ENCODE measurements at places on chromosomes 12 and 14.

DNA sequence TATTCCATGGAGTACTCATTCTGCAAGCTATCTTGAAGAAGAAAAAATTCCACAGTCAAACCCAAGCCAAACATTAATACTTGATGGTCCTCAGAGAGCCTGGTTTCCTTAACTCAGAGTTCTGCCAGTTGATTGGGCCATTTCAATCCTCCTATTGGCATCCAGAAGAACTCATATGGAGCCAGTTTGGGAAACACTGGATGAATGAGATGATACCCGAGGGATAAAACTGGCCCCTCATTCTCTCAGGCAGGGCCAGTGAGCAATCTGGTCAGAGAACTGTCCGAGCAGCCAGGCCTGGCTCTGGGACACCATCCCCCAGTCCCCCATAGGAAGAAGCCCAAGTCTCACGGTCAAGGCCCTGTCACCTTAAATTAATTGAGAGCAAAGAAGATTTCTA is 48.8 kb downstream of the NUAK1 start:
- DNase-seq = no peak

- no peak for DNase-seq
Observed at GRCh38 chr12:12810553-12811021, 2.6 kb upstream of the DDX47 start.

GRCh38 chr12:120940799-120941198 is 36.6 kb upstream of the SPPL3 start:
- DNase-seq = no peak

GRCh38 chr12:57461276-57461916 is 1.8 kb downstream of the GLI1 start:
- DNase-seq = no peak

DNA sequence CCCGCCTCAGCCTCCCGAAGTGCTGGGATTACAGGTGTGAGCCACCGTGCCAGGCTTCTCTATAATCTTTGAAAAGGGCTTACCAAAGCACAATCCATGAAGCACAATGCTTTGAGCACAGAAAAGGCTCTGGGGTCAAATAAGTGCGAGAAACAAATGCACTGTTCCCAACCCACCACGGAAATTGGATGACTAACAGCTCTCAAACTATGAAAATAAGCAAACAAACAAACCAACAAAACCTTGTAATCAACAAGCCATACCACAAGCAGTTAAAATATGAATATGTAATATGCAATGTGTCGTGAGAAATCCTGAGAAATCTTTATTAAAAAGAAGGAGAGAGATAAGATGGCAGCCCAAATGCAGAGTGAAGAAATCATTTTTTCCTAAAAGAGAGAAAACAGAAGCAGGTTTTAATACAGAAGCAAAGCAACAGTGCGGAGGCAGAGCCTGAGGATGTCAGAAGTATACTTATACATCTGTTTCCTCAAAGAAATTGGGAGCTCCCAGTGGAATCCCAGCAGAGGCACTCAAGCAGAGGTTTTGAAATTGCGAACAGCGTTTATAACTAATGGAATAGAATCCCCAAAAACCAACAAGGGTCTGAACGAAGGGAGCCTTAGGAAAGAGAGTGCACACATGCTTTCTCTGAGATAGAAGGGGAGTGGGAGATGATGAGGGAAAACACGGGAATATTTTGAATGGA is 17.1 kb downstream of the SMCO2 start:
- no peak for DNase-seq

DNA sequence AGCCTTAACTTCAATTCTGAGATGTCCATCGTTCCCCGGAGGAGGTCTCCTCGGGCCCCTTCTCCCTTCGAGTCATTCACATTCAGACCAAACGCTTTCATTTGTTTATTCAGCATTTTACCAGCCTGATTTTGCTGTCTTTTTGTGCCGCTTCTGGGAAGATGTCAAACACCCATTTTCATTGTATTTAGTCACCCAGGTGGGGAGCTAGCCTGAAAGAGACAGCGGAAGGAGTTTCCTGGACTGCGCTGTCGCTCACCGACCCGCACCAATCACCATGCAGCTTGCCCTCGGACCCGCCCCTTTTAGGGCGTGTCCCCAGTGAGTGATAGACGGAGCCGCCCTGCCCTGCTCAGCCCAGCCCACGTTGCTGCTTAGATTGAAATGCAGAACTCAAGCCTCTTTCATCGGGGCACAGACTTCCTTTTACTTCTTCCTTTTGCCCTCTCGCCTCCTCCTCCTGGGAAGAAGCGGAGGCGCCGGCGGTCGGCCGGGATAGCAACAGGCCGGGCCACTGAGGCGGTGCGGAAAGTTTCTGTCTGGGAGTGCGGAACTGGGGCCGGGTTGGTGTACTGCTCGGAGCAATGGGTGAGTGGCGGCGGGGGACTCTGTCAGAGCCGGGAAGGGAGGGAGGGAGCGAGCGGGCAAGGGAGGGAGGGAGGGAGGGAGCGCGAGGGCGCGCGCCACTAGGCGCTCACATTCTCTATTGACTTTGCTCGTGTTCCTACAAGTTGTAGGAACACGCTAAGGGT is at the start of gene PAX9:
TSS of gene PAX9 (plus strand) at position 355 of the 752 bp plus-strand sequence. CDS start at position 585, 230 bp downstream.
- DNase-seq = peak; percentile 40

GRCh38 chr14:105307052-105307727 is 6.4 kb upstream of the BRF1 start:
- DNase-seq = no peak

- no peak for DNase-seq
Observed at GRCh38 chr14:83764656-83765599, 1765.0 kb upstream of the FLRT2 start.

DNA sequence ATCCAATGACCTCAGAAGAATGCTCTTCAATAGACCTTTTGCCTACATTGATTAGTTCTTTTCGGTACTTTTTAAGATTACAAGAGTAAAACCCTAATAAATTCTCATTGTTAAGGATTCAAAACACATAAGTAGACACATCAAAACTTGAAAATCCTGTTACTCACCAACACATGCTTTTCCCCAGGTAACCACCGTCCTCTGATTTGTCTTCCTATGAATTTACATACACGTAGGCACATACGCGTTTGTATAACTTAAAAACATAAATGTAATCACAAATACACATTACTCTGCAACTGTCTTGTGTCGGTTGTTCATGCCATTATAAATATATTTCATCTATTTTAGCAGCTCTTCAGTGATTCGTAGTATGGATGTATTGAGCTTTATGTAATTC is 910 bp upstream of the WASHC4 start:
- DNase-seq = no peak

DNA sequence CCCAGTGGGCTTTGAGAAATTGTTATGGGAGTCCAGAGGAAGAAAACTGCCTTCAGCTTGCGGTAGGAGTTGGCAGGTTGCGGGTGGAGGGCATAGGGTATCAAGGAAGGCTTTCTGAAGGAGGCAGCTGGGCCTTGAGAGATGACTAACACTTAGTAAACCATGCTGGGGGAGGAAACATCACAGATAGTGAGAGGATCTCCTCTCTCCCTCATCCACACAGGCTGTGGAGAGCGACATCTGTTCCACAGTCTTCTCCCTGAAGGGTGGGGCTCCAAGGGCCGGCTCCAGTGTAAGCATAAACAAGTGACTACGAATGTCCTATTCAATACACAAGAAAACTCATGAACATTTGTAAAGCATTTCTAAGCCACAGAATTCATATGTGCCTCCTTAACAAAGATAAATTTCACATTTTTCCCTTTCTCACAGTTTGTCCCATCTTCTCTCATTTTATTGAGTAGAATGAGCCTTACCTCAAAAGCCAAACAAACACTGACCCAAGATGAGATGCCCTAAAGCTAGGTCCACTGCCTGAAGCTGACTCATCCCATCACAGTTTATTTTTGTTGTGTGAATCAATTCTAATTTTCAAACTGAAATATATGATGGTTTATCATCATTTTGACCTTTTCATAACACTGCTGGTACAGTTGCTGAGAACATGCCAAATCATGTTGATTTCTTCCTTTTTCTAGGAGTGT is 227.9 kb downstream of the SLC25A21 start:
- no peak for DNase-seq

- no peak for DNase-seq
Observed at GRCh38 chr12:112112409-112113133, 4.0 kb upstream of the NAA25 start.

GRCh38 chr12:117842630-117843029 is 126.2 kb downstream of the KSR2 start:
- DNase-seq = no peak

GRCh38 chr14:24883576-24883975 is 166.4 kb downstream of the STXBP6 start:
- no peak for DNase-seq

- DNase-seq = no peak
Observed at GRCh38 chr12:68495336-68496070, 115.2 kb upstream of the RAP1B start.

- no peak for DNase-seq
Observed at GRCh38 chr14:23621204-23621931, 14.8 kb upstream of the DHRS2 start.

DNA sequence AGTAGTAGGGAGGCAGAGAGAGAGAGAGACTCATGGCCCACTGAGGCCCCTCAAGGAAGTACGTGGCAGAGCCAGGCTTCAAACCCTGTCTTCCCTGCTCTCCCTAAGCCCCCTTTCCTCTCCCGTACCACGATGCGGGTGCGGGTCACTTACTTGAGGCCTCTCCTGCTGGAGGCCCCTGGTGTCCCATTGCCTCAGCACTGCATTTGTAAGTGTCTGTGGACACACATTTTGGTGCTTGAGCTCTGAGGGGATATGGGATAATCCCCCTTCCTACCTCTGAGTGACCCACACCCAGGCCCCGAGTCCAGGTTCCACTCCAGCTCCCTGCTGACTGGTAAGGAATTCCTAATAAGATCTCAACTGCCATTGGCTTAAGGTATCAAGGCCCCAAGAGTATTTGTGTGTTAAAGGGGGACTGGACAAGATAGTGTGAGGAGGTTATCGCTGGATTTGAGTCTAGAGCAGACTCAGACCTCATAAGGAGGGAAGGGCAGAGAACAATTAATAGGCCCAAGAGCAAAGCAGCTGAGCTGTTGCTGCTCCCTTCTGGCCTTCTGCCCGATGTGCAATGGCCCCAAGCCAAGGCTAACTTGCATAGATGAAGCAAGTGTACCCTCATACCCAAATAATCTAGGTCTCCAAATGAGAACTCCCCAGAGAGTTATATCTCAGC is 71.9 kb downstream of the CRACR2A start:
- no peak for DNase-seq

- no peak for DNase-seq
Observed at GRCh38 chr12:107526555-107527180, 158.9 kb upstream of the PWP1 start.

GRCh38 chr14:68442828-68443629 is 349.8 kb downstream of the ZFP36L1 start:
- DNase-seq = peak; percentile 45

- no peak for DNase-seq
Observed at GRCh38 chr14:104689109-104689880, at the start of gene INF2. Gene INF2, plus strand, starts transcription at chr14:104689618. Its CDS starts 11,748 bp downstream, at chr14:104701366.

GRCh38 chr14:30240018-30240417 is 312.4 kb upstream of the PRKD1 start:
- no peak for DNase-seq

GRCh38 chr12:72025524-72025923 is 86.9 kb downstream of the TPH2 start:
- no peak for DNase-seq

DNA sequence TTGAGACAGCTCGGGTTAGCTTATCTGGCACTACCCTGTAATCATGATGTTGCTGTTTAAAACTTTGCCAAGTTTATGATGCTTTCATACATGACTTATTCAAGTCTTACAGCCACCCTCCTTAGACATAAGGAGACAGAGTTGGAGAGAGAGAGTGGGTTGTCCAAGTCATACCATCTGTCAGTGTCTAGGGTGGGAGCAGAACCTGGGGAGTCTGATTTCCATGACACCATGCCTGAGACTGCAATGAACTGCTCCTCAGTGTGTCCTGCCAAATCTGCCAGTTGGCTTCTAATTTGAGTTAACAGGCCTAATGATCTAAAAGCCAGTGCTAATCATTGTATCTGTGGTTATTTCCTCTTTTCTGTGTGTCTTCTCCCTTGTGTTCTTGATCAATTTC is 43.7 kb upstream of the PHC1 start:
- no peak for DNase-seq

DNA sequence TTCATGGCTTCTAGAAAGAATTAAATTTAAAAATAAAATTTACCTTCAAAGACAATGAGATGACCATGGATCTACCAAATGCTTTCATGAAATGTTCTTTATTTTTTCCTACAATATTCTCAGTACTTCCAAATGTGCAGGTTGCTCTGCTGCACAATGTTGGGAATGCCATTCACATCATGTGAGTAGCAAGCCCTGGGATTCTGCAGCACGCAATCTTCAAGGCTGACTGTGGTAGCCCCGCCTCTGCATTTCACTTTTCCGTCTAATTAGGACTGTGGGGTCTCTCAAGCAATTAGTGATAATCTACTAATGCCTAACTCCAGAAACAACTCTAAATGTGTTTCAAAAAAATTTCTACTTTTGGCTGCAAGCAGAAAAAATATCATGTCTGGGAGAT is 13.7 kb upstream of the NTN4 start:
- DNase-seq = no peak

DNA sequence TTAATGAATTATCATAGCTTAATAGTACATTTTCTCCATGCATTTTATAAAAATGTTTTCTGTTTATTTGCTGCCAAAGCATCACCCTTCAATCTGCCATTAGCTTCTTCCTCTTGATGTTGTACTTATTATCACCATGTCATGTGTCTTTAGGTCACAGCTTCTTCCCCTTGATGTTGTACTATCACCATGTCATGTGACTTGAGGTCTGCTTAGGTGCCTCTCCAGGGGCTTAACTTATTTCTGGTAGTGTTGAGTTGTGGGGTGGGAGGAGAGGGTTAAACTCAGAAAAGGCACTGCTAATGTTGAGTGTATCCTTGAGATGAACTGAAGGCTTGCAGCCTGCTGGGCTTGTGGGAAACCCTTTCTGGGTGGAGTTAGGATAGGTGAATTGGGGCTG is 87.8 kb downstream of the DAAM1 start:
- no peak for DNase-seq

DNA sequence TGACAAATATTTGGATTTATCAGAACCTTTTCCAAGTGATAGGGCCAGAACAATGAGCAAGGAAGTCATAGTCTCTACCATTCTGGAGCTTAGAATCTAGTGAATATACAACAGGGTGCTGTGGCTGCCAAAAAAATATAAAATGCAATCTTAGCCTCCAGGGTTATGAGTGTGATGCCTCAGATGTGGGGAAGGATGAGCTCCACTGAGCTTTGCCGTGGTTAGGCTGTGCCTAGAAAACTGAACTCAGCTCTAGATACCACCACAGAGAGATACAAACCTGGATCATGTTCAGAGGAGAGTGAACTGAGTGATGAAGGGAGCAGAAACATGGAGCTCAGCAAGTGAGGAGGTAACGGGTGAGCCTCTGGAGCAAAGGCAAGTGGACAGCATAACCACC is 138.1 kb upstream of the HIF1A start:
- no peak for DNase-seq

DNA sequence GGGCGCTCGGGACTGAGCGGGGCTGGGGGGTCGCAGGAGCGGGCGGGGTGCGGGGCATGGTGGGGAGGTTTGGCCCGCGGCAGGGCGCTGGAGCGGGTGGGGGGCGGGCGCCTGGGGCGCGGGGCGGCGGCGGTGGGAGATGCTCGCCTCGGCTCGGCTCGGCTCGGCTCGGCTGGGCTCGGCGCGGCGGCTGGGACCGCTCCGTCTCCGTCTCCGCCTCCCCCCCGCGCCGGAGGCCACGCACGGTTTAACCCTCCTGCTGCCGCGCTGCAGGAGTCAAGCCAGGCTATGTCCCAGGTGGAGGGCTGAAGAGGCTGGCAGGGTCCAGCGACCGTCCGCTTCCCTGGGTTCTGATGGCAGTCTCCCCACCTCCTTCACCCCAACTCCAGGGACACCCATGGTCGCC is at the start of gene PIANP:
TSS of gene PIANP (minus strand) at position 170 of the 406 bp plus-strand sequence. CDS start 2,754 bp downstream, outside the sequence.
- DNase-seq = no peak

GRCh38 chr12:123427036-123427769 is 9.3 kb downstream of the RILPL2 start:
- DNase-seq = no peak

- no peak for DNase-seq
Observed at GRCh38 chr14:33505963-33506329, 444.9 kb downstream of the EGLN3 start.

All from foreskin melanocyte (primary cell).